ENCODE measurements at places on chromosomes 7 and 10.

DNA sequence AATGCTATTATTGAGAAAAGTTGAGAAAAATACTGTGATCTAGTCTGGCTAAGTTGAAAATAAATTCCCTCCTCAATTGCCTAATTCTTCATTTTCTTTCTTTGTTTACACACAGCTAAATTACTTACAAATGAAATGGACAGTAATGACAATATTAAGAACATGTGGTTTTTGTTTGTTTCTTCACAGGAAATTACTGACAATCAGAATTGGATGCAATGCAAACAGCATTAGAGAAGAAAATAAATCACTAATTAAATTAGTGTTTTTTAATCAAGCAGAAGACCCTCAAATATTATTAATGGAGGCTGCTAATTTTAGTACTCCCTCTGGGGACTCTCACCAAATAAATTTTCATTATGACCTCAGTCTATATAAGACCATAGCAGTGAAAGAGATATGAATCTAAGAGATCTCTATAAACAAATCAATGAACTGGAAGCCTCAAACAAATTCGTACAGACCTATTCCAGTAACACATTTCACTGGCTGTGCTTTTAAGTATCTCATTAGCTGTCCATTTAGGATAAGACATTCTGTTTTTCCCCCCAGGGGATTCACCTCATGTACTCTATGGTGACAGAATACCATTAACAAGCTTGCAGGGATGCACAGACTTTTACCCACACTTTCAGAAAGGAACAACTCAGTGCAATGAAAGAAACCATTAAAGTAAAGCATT, 202.0 kb upstream of the DGKB start:
- DNase-seq, result peak; percentile 25

GRCh38 chr7:17584822-17585221, 286.4 kb downstream of the AHR start:
- no peak for DNase-seq

DNA sequence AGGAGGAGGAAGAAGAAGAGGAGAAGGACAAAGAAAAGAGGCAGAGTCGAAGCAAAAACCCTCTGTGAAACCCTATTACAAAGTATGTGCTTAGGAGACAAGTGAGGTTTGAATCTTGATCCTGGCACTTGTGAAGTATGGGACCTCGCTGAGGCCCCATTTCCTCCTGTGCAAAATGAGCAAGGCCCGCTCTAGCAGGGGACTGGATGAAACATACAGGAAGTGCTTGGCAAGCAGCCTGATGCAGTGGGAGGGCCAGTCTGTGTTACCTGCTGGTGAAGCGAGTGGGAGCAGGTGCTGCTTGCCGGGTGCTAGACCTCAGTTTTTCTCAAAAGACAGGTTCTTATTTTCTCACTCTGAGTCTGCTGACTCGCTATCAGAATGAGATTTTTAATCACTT, 150.4 kb downstream of the JCAD start:
- no peak for DNase-seq

DNA sequence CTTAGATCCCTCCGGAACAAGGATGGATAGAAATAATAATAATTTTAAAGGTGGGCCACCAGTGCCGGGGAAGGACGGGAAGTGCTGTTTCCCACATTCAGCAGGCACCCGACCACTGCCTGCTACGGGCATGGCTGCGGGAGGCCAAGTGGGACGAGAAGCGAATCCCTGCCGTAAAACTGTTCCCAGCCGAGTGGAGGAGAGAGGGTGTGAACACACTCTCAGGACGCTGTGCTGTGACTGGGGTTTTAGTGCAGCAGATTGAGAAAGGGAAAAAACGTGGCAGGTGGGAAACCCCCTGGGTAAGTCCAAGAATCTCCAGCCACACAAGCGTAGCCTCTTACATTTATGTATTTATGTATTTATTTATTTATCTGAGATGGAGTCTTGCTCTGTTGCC, 158.8 kb downstream of the DNAJB6 start:
- DNase-seq, result no peak

- no peak for DNase-seq
Observed at GRCh38 chr7:77819021-77819420, 20.4 kb downstream of the PHTF2 start.

DNA sequence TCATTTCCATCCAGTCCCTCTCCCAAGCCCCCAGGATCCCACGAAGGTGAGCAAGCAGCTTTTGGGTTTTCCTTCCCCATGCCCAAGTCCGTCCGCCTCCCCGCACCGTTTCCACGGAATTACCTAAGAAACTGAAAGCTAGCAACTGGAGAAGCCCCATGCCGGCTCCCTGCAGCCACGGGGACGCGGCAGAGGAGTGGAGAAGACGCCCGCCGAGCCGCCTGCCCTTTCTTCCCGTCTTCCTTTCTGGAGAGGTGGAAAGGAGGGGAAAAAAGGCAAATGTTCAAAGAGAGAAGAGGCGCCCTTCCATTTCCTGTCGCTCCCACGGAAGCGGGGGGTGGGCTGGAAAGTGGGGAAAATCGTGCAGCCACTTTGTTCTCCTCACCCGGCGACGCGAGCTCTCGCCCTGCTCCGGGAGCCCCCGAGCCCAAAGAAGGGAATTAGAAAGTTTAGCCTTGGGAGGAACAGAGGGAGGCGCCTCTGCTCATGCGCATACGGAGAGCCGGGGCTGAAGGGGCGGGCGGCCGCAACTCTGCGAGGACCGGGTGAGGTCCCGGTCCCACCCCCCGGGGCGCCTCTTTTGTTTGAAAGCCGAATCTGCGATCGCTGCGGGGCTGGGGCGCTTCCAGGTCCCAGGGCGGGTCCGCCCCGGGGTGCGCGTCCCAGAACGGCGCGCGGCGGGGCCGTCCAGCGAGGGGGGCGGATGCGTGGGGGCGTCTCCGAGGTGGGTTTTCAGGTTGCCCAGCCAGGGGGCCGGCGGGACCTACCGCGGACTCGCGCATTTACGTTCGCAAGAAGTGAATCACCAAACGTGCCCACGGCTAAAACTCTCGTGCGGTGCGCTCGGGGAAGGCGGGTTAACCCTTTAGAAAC, at the start of gene LAMB1:
TSS of gene LAMB1 (minus strand) at position 436 of the 873 bp plus-strand sequence. CDS start at position 160, 276 bp downstream.
- DNase-seq, result peak; percentile 66

DNA sequence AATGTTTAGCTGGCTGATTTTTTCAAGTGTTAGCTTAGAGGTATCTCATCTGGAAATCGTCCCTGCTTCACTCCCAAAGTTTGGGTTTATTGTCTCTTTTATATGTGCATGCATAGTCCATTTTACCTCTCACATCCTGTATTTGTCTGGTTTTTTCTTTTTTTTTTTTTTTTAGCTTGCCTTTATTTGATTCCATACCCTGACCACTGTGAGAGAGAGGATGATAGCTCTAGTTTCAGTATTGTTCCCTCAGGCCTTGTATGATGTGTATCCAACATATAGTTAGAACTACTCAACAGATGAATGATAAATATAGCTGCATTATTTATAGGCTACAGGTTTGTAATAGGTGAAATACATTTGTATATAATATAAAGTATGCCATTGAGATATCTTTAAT, 29.9 kb downstream of the PCGF5 start:
- no peak for DNase-seq

DNA sequence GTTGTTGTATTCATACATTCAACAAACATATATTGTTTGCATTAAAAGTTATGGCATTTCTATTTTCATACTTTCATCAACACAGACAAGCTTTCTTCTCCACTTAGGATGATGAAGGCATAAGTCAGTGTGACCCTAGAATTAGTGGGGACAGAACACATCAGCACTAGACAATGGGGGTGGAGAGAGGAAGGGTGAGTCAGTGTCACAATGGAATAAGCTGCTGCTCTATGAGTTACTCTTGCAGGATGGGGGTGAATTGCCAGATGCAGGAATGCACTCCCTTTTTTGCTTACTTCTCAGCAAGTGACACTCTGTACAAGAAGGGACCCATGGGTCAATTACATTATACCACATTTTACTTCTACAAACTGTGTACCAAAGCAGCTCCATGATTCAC, 74.0 kb downstream of the DGKI start:
- DNase-seq, result no peak

GRCh38 chr7:128875523-128875948, 12.9 kb downstream of the ATP6V1F start:
- no peak for DNase-seq

DNA sequence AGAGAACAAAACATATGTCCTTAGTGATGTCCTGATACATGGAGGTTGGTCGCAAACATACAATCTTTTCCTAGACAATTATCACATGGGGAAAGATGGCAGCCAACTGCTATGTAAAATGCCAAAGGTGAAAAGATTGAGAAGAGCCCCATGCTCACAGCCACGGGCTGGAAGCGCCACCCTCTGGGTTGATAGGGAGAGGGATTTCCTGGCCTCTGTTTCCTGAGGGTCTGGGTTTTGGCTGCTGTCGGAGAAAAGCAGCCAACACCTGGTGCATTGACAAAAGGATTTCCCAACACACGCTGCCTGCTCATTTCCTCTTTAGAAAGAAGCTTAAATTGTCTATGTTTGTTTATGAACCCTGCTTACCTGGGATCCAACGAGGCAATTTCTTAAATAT, 43.8 kb downstream of the ITIH5 start:
- DNase-seq, result no peak

- no peak for DNase-seq
Observed at GRCh38 chr7:142468871-142469665, 211.2 kb upstream of the PRSS58 start.

- DNase-seq, result no peak
Observed at GRCh38 chr7:48028938-48029337, at the start of gene SUN3. SUN3 (minus strand) TSS chr7:48029107; CDS start chr7:48028938, 169 bp downstream.

DNA sequence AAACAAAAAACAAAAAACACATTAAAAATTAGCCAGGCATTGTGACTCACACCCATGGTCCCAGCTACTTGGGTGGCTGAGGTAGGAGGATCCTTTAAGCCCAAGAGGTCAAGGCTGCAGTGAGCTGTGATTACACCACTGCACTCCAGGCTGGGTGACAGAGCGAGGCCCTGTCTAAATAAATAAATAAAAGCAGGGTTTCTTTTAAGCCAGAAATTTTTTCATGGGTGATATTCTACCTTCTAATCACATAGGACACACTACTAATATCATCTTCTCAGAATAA, 14.2 kb upstream of the SVIL start:
- DNase-seq, result no peak

- DNase-seq, result no peak
Observed at GRCh38 chr10:112985690-112986543, 35.9 kb downstream of the TCF7L2 start.

DNA sequence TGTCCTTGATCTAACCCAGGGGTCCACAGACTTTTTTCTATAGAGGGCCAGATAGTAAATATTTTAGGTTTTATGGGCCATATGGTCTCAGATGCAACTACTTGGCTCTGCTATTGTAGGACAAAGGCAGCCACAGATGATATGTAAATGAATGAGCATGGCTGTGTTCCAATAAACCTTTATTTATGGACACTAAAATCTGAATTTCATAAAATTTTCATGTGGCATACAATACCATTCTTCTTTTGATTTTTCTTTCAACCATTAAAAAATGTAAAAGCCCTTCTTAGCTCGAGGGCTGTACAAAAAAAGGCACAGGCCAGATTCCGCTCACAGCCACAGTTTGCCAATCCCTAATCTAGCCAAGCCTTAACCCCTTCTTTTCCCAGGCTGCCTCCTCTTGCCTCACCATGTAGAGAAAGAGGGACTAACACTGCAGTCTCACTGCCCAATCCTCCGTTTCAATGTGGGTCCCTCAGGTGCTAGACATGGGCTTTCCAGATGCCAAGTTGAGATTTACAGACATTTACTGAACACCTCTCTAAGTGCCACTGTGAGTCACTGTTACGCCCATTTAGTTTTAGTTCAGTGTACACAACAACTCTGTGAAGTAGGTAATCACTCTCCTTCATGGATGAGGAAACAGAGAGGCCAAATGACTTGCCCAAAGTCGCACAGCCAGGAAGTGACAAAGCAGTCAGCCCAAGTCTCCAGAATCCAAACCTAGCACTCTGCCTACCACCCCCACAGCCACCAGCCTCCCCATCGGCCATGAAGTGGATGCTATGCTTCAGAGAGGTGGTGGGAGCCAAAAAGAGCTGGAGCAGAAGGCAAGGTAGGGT, 132.6 kb upstream of the PDLIM1 start:
- no peak for DNase-seq

GRCh38 chr10:96074776-96075175, 31.4 kb downstream of the CCNJ start:
- no peak for DNase-seq

GRCh38 chr10:124743191-124744101, 732 bp downstream of the FAM53B start:
- DNase-seq, result no peak

GRCh38 chr10:65788271-65788670, 1137.6 kb upstream of the LRRTM3 start:
- DNase-seq, result no peak

DNA sequence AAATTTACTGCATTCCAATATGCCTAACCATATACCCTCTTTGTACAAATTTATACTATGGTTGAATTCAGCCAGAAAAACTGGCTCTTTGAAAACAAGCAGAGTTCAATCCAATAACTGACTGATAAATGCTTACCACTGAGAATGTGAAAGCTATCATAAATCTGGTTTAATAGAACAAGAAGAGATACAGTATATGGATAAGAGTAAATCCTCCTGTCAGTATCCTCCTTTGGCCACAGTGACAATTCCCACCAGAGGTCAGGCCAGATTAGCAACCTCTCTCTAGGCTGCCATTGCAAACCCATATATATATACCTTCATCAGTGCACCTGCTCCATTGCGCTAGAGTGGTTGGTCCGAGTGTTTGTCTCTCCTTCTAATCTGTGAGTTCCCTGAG, 647.2 kb downstream of the GRM8 start:
- no peak for DNase-seq

DNA sequence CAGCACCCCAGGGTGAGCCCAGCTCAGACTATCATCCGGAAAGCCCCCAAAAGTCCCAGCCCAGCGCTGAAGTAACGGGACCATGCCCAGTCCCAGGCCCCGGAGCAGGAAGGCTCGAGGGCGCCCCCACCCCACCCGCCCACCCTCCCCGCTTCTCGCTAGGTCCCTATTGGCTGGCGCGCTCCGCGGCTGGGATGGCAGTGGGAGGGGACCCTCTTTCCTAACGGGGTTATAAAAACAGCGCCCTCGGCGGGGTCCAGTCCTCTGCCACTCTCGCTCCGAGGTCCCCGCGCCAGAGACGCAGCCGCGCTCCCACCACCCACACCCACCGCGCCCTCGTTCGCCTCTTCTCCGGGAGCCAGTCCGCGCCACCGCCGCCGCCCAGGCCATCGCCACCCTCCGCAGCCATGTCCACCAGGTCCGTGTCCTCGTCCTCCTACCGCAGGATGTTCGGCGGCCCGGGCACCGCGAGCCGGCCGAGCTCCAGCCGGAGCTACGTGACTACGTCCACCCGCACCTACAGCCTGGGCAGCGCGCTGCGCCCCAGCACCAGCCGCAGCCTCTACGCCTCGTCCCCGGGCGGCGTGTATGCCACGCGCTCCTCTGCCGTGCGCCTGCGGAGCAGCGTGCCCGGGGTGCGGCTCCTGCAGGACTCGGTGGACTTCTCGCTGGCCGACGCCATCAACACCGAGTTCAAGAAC, 1.1 kb downstream of the VIM start:
- peak; percentile 37 for DNase-seq

GRCh38 chr10:16741540-16741939, 75.7 kb downstream of the RSU1 start:
- DNase-seq, result no peak
